HT-29 (cell line): ENCODE measurements at places on chromosomes 3 and 15. TPM values are rescaled to one million over a fixed set of nuclear protein-coding genes. Genes with fewer than 3 reads are reported as not detected.

DNA sequence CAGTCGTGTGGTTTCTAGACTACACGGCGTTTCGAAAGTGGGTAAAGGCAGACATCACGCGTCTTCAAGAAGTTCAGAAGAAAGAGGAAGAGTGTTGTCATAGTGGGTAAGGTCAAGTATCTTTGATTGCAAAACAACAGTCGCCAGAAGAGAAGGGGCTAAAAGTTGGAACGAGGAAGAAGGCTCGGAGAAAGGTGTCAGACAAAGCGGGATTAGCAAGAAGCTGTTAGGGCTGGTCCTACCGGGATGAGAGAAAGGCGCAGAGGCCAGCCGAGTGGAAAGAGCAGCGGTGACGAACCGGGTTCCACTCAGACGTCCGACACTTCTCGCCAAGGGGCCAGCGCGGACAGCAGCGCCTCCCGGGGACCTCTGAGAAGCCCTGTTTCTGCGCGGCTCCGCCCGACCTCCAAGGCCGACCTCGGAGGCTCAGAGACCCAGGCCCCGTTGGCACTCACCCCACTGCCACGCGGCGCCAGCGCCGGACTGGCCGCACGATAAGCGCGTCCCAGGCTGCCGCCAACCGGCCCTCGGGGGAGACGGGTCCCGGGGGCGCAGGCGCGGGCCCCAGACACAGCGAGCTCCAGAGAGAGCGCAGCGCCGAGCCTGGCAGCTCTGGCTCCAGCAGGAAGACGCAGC is 436 bp downstream of the ADPGK start:
- DNase-seq: peak; percentile 65

DNA sequence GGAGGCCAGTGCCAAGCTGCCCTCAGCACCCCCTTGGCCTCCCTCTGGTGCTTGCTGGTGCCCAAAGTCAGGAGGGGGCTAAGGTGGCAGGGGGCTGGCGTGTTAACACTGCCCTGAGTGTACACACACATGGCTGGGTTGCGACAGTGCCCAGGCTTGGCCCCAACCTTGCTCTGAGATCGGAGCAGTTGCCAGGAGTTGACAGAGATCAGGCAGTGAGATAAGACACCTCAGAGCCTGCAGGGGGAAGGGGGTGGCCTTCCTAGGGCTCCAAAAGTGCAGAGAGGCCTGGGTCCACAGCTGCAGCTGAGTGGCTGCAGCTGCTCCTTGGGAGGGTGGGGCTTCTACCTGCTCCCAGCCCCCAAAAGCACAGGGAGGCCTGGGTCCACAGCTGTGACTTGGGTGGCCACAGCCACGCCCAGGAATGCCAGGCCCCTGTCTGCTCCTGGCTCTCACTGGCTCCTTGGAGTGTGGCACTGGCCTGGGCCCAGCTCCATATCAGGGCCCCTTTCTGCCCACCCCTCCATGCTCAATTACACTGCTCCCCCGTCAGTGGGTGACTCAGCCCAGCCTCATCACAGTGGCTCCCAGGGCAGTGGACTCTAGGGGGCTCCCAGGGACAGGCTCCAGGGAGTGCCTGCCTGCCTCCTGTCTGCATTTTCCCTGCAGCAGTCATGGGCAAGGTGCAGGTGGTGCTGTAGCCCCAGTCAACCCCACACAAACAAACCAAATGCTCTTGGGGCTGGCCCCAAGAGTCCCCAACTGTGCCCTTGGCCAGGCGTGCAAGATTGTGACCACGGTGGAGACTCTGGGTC is 56.4 kb upstream of the C15orf39 start:
- DNase-seq: peak; percentile 44

Gene CIP2A
- 16.2 and 22.8 TPM in 2 replicates for total RNA-seq

Gene EFHB
- total RNA-seq: not detected in 2 replicates

Gene PPCDC
- 26.9 and 37.0 TPM in 2 replicates for total RNA-seq

- DNase-seq: no peak
Measured at GRCh38 chr3:102457644-102458043, 22.8 kb downstream of the ZPLD1 start.

Gene ANKUB1
- not detected in 2 replicates for total RNA-seq

Gene GPR149
- total RNA-seq: not detected in 2 replicates

Gene CHRM5
- total RNA-seq: not detected in 2 replicates

GRCh38 chr3:50978991-50979667 is 304.4 kb downstream of the DOCK3 start:
- no peak for DNase-seq

DNA sequence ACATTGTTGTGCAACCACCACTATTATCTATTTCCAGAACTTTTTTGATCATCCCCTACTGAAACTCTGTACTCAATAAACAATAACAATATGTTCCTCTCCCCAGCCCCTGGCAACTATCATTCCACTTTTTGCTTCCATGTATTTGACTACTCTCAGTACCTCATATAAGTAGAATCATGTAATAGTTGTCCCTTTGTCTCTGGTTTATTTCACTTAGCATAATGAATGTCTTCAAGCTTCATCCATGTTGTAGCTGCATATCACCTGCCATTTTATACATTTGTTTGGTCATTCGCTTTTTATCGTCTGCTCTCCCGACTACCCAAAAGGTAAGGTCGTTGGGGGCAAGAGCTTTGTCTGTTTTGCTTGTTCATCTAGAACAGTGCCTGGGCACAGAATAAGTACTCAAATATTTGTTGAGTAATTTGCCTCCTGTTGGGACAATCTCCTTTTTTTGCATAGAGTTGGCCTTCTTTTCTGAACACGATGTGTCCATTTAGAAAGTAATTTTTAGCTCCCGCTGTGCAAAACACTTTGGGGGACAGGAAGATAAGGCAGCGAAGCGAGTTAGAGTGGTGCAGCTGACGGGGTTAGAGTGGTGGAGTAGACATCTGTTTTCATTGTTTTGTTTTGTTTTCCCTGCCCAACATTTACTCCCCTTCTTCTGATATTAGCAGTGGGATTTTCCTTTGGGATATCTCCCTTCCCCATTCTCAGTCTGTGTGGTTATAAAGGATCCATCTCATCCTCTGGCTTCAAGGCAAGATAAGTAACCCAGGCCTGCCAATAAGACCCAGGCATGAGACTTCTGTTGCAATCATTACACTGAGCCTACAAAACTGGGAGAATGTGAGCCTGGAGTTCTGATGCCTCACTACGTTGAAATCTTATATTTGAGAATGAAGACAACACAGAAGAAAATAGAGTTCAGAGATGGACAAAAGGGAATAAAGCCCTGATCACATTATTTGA is 83.4 kb upstream of the RNU6-1 start:
- DNase-seq: no peak

- DNase-seq: no peak
Measured at GRCh38 chr3:2504912-2505311, 406.2 kb downstream of the CNTN4 start.

- no peak for DNase-seq
Measured at GRCh38 chr3:126465928-126466544, 9.7 kb downstream of the ZXDC start.

- no peak for DNase-seq
Measured at GRCh38 chr15:33048255-33048654, 146.3 kb downstream of the FMN1 start.

- no peak for DNase-seq
Measured at GRCh38 chr3:117171124-117171523, 461.5 kb downstream of the TUSC7 start.

Gene NAALADL2
- total RNA-seq: 4.4 and 9.4 TPM in 2 replicates

DNA sequence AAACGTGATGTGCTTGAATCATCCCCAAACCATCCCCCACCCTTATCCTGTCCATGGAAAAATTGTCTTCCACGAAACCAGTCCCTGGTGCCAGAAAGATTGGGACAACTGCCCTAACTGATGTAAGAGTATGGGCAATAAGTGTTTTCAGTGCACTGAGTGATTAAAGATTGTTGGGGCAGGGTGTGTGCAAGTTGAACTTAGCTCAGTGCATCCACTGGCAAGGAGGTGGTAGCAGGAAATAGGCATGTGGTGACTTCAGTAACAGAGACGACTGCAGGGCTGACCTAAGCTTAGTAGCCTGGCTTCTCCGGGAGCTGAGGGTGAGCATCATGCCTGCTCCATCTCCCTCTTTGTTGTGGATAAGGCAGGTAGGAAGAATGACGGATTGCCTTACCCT is 27.5 kb downstream of the PAQR9 start:
- no peak for DNase-seq

Gene HHLA2
- 2.2 and 4.2 TPM in 2 replicates for total RNA-seq

- DNase-seq: no peak
Measured at GRCh38 chr3:72494130-72494529, 354.1 kb downstream of the SHQ1 start.

Gene SLC12A1
- not detected in 2 replicates for total RNA-seq

DNA sequence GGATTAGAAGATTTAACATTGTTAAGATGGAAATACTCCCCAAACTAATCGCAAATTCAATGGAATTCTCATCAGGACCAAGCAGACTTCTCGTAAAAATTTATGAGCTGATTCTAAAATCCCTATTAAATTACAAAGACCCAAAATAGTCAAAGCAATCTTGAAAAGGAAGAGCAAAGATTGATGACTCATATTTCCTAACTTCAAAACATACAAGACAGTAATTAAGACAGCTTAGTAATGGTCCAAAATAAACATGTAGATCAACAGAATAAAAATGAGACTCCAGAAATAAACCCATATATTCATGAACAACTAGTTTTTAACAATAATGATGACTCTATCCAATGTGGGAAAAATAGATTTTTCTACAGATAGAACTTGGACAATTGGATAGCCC is 148.7 kb downstream of the SI start:
- DNase-seq: no peak

DNA sequence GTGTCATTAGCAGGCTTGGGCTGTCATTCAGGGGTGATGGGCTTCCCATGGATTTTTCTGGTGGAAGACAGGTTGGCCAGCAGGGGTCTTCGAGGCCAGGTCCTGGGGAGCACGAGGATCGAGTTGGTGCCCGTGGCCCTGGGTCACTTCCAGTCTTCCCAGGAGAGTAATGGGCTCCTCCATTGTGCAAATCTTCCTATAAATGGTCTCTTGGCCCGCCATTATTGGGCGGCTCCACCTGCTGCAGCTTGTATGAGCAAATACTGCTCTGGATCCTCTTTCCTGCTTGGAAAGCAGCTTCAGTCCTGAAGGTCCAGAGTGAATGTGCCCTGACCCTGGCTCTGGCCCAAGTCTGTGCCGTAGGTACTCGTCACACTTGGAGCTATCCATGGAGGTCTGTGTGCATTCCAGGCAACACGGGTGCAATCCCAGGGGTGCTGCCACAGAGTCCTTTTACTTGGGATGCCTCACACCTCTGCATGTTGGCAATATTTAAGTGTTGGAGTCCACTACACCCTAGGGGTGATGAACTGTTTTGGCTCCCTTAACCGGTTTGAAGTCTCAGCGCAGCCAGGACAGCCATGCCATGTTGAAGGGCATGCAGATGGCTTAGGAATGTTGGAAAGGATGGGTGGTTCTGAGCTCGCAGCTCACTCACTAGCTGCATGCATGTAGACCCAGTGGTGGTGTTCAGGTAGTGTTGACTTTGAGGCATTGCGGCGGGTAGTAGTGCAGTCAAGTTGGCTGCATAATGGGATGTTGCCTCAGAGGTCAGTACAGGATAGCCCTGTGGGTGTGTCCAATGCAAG is 97.6 kb downstream of the SNRPN start:
- DNase-seq: no peak

Gene GMNC
- not detected in 2 replicates for total RNA-seq

GRCh38 chr15:55457401-55458022 is 49.2 kb downstream of the PIERCE2 start:
- DNase-seq: peak; percentile 12

DNA sequence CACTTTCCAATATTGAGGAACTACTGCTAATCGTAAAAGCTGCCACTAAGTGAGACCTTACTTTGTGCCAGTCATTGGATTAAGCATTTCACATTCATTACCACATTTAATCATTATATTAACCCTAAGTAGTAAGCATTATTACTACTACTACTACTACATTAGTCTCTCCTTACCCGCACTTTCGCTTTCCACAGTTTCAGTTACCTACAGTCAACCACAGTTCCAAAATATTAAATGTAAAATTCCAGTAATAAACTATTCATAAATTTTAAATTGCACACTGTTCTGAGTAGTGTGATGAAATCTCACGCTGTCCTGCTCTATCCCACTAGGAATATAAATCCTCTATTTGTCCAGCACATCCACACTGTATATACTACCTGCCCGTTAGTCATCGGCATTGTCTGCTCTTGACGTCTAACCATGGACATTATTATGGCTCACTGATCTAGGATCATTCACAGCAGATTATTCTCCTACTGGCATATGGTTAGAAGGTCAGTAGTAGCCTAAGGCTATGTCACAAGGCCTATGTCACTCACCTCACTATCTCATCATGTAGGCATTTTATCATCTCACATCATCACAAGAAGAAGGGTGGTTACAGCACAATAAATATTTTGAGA is 121.1 kb downstream of the GSK3B start:
- no peak for DNase-seq

DNA sequence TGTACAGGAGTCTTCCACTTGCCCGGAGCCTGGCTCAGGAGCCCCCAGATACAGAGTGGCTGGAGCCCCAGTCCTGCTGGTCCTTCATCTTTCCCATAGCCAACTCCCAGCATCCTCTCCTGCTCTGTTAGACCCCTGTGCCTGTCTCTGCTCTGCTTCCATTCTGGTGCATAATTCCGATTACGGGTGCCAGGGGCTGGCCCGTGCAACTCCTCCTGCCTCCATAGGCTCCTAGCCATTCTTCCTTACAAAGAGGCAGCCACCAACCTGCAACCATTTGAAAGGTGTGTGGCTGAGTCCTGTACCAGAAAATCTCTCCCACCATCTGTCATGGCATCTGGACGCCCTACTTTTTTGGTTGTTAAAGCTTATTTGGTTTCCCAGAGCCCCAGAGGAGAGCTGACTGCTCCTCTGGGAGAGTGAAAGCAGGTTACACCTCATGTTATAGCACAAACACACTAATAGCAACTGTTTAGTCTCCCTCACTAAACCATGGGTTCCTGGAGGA is 5.2 kb upstream of the RAD18 start:
- no peak for DNase-seq
